Stimulated activated CD8-positive, alpha-beta memory T cell treated with anti-CD3 and anti-CD28 coated beads, Interleukin-12 subunit alpha, Interleukin-12 subunit beta, amount 100 ng/mL, for 1 hour (primary cell): ENCODE measurements at places on chromosomes 7 and 10.

DNA sequence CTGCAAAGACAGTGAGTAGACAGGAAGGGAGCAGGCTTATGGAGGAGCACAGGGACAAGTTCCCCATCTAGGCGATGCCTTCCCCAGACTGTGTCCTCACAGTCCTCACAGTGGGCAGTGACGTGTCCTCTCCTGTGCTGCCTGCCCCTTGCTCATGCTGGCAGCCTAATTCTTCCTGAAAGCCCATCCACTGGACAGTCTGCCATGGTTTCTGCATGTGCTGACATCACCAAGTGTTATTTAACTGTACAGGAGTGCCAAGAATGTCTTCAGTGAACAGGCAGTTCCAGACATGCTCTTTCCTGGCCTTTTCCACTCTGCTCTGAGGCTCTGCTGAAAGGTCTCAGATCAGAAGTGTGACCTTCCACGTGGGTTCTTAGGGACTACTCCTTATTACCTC lies 54.1 kb downstream of the ZNF248 start:
- DNase-seq = no peak

GRCh38 chr10:89309156-89310055 lies 7.6 kb downstream of the IFIT2 start:
- DNase-seq = no peak

GRCh38 chr7:21642422-21642821 lies 99.6 kb downstream of the DNAH11 start:
- DNase-seq = no peak

- no peak for DNase-seq
Measured at GRCh38 chr10:7435674-7436073, 24.8 kb upstream of the SFMBT2 start.

DNA sequence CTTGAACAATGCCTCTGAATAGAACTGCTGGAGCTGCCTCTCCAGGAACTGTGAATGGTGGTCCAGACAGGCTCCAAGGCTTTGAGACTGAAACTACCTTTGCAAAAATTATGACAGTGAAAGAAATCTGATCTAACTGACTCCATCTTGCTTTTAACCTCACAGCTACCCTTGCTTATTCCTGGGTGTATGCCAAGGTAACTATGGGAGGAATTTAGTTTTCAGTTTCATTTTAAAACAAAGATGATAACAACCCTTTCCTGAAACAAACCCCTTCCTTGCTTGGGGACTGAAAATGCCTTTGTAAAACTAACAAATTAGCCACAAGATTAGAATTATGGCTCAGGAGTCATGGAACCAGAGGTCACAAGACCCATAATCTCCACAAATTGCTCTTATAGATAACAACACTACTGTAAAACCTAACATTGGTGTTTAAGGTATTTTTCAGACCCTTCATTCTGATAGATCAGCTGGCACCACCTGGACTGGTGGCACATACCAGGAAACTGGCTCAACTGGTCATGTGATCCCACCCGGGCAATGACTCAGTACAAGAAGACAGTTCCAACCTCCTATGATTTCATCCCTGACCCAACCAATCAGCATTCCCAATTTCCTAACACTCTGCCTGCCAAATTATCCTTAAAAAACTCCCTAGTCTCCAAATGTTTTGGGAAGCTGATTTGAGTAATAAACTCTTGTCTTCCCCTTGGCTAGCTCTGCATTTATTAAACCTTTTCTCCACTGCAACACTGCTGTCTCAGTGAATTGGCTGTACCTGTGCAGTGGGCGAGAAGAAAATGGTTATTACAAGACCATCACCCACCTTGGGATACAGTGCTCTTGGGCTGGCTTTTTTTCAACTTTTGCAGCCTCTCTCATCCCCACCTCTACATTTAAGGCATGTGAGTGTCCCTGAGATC lies 608.1 kb downstream of the TYW1 start:
- DNase-seq = no peak

DNA sequence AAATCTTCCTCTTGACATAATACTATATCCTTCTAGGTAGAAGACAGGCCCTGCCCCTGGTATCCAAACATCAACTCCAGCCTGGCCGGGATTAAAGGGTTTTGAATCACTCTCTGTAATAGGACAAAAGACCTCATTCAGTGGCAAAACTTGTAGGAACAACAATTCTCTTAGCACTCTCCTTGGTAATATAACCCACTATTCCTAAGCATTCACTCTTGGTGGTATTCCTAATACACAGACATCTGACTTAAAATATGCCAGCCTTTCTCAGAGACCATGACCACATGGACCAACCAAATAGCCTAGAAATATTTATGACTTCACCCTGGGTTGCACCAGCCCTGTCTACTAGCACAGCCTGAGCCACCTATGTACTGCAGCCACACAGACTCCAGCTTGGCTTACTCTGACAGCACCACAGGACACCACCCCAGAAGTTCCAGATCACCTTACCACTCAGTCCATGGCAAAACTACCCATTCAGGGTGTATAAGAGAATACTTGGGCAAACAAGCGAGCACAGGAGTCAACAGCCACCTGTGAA lies 244.9 kb upstream of the NEBL start:
- DNase-seq = no peak

DNA sequence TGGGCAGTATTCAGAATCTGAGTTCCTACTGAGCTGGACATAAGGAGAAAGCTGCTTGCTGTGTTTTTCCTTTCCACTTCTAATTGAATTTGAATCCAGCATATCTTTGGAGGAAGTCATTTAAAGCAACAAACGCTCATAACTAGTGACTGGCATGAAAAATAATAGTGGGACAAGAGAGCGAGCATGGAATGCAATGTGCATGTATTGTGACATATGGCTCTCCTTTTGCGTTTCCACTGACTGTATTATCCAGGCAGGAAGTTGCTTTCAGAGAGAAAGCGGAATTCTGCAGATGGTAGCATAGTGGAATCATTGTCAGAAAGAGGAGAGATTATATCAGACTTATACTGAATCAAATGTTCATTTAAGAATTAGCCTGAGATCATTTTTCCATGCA lies 368.6 kb downstream of the REEP3 start:
- DNase-seq = no peak

GRCh38 chr7:106071356-106071998 lies 40.6 kb downstream of the SYPL1 start:
- no peak for DNase-seq

GRCh38 chr7:139635526-139636302 lies 112.2 kb downstream of the CLEC2L start:
- DNase-seq = peak; percentile 36

- no peak for DNase-seq
Measured at GRCh38 chr7:16543456-16543855, 16.8 kb downstream of the LRRC72 start.

- no peak for DNase-seq
Measured at GRCh38 chr10:74778436-74779094, 47.8 kb upstream of the KAT6B start.

DNA sequence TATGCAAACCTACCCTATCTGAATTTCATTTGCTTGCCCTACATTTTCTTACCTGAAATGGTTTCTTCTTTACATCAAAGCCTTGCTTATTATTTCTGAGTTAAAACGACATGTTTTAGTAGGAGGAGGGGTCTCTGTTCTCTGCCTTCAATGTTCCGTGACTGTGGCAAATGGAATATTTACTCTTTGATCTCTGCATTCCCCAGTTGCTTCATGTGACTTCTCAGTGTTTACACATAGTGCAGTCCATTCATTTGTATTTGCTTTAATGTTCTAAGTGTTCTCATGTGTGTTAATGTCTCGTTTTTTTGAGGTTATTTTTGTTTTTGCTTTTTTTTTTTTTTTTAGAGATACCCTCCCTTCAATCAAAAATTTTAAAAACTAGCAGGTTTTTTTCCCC lies 75.8 kb downstream of the GNAI1 start:
- DNase-seq = no peak

- no peak for DNase-seq
Measured at GRCh38 chr10:45376371-45376801, 2.4 kb downstream of the ALOX5 start.

- no peak for DNase-seq
Measured at GRCh38 chr7:124308384-124308783, 275.5 kb upstream of the TMEM229A start.

DNA sequence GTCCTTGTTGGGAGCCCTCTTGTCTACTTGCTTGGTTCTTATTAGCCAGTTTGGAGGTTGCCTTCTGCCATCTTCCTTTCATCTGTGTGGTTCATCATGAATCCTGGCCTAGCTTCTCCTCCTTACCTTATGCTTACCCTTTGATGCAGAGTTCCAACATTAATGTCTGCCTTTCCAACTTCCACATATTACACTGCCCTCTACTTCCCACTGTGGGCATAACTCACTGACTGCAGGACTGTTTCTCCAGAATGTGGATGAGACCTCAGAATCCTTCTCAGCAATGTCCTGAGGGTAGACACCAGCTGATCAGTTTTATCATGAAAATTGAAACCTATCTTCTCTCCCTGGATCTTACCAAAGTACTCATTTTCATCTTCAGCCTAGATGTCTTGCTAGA lies 491.0 kb downstream of the LRMDA start:
- no peak for DNase-seq

- no peak for DNase-seq
Measured at GRCh38 chr7:142485617-142486226, 227.9 kb upstream of the PRSS58 start.

- DNase-seq = no peak
Measured at GRCh38 chr7:36188906-36189305, 35.9 kb downstream of the EEPD1 start.

DNA sequence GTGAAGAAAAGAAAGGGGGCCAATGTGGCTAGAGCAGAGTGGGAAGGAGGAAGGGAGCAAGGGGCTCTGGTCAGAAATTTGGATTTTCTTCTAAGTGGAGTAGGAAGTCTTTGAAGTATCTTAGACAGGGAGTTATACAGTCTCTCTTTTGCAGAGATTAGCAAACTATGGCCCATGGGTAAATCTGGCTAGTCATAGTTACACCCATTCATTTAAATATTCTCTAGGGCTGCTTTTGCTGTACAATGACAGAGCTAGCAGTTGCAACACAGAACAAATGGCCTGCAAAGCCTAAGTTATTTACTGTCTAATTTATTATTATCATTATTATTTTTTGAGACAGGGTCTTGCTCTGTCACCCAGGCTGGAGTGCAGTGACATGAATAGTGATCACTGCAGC lies 10.5 kb upstream of the LAMB4 start:
- no peak for DNase-seq

DNA sequence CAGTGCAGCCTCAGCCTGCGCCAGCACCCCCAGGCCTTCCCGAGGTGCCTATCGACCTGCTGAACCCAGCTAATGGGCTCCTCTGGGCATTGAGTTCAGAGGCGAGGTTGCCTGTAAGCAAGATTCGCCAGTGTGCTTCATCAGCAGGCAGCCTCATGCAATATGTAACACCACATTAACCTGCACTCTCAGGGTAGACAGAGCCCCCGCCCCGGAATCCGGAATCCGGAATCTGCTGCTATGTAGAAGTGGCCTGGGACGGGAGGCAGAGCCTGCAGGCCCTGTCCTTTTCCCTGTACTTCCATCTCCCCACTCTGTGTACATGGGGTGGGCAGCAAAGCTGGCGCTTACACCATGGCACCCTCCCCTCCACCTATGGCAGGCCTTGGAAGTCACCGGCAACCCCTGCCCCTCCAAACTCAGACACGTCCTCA lies 83.9 kb upstream of the RET start:
- no peak for DNase-seq

GRCh38 chr10:60806921-60807320 lies 28.6 kb downstream of the CDK1 start:
- no peak for DNase-seq

- no peak for DNase-seq
Measured at GRCh38 chr7:70638158-70639107, 493.5 kb upstream of the GALNT17 start.
